Activated naive CD4-positive, alpha-beta T cell treated with anti-CD3 and anti-CD28 coated beads, Interleukin-2, amount 50 U/mL, for 72 hours (primary cell): ENCODE measurements at places on chromosomes 3 and 15. TPM values are rescaled to one million over a fixed set of nuclear protein-coding genes. Genes with fewer than 3 reads are reported as not detected.

Gene EDEM1
- total RNA-seq: 181 TPM

- no peak for DNase-seq
Measured at GRCh38 chr3:196440696-196441095, 8.5 kb upstream of the UBXN7 start.

Gene AADAC
- total RNA-seq: not detected

DNA sequence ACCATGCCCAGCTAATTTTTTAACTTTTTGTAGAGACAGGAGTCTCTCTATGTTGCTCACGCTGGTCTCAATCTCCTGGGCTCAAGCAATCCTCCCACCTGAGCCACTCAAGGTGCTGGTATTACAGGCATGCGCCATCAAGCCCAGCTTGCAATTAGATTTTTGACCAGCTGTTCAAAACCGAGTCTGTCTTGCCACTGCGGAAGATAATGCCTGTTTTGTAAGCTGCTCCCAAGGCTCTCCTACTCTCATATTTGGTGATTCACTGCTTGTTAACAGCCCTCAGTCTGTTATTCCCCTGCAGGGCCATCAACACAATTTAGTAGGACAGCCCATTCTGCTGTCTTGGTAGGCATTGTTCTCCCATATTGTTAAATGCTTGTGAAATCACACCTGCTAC is 17.8 kb upstream of the MCCC1 start:
- no peak for DNase-seq

Gene BSN
- 0.20 TPM for total RNA-seq

DNA sequence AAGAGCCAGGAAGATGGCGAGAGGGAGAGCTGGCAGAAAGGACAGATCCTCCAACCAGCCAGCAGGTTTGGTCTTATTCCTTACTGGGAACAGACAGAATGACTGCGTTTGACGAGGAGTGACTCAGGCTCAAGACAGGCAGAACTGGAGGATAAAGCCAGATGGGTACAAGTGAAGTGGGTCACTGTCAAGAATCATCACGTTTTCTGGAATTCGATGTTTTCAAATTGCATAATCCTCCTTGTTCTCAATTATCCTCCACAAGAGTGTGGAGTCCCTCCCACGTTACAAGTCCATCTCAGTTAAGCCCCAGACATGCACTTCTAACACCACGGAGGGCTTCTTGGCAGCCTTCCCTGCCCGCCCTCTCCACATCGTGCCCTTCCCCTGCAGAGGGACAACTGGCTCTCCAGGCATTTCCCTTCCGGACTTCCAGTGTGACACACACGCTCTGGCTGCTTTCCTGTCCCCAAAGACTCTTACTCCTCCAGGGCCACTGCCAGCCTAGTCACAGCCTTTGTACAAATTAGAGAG is 183.1 kb downstream of the CHST2 start:
- no peak for DNase-seq

Gene ATP6V1A
- total RNA-seq: 69.5 TPM

- DNase-seq: no peak
Measured at GRCh38 chr3:127914584-127914983, 448 bp upstream of the KBTBD12 start.
